Nephron progenitor cell (in vitro differentiated cells): ENCODE measurements at places on chromosomes 6 and 20.
A peak's percentile ranks its signal among the peaks of the same experiment; 100 is the strongest.

DNA sequence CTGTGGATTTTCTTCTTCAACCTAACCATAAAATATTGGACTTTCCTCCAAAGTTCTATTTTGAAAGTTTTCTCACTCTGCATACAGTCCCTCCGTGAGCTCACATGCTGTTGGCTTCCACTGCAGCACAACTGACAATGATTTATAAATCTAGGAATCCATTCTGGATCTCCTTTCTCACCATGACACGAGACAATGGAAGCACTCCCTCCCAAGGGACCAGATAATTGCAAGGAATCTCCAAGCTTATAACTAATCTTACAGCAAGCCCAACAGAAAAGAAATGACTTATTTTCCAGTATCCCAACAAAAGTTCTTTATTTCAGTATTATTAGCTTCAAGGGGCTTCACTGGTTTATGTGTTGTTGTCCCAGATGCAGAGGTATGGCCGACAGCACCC is 729.0 kb downstream of the RFPL4B start:
- no peak for DNase-seq

- no peak for DNase-seq
Observed at GRCh38 chr6:21752054-21752811, 158.7 kb downstream of the SOX4 start.

DNA sequence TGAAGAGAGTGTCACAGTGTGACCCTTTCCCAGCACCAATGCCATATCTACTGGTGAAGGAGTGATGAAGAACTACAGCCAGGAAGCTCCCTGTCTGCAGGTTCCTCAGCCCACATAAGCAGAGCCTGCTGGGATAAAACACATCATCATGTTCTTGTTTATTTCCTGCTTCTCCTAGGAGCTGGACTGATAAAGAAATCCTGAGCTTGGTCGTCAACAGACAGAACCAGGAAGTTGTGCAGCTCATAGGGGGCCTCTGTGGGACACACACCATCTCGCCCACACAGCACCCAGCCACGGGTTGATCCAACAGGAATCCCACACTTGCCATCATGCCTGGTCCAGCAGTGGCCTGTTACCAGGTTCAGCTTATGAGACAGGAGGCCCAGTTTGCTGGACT is 2.8 kb upstream of the CSTL1 start:
- no peak for DNase-seq

DNA sequence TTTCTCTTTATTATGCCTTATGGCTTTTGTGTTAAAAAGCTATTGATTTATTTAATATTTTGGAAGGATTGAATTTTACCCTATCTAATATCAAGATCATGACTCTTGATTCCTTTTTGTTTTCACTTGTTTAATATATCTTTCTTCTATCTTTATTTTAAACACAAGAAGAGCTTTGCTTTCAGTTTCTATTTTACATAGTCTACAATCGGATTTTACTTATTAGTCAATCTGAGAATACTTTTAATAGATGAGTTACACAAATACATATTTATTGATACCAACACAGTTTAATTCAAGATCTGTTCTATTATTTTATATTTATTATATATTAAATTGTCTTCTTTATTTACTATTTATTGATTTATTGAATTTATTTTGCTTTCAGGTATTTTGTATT is 218.8 kb downstream of the ESR1 start:
- no peak for DNase-seq

GRCh38 chr20:57229490-57229889 is 37.0 kb downstream of the BMP7 start:
- no peak for DNase-seq

DNA sequence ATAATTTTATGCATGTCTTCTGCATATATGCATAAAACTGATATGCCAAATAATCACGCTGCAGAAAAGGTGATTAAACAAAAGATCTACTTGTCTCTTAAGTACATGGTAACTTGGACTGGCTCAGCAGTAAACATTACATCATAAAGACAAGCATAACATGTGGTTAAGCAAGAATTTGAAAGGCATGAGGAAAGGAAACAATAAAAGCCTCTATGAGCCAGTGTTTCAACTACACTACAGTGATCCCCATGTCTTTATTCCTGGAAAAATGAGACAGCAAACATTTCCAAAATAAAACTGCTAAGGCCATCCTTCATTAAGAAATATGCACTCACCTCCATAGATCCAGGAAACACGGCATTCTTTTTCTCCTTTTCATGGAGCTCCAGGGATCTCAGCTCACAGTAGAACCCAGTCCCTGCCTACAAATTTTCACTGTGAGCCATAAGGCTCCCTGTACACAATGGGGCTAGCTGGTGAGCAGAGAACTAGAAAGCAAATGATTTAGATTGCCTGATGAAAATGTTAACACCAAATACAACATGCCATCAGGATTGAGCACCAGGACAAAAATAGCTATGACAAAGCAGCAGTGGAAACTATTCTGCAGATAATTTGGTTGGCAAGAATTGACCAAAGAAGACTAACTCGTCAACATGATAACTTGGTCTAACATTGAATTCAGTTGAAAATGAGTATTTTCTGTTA is 156.1 kb downstream of the COL21A1 start:
- no peak for DNase-seq

GRCh38 chr6:53741034-53741823 is 53.6 kb upstream of the LRRC1 start:
- no peak for DNase-seq

GRCh38 chr6:111722179-111722731 is 116.6 kb upstream of the TRAF3IP2 start:
- no peak for DNase-seq

GRCh38 chr6:158311193-158311592 is 1.1 kb upstream of the TULP4 start:
- DNase-seq = no peak

DNA sequence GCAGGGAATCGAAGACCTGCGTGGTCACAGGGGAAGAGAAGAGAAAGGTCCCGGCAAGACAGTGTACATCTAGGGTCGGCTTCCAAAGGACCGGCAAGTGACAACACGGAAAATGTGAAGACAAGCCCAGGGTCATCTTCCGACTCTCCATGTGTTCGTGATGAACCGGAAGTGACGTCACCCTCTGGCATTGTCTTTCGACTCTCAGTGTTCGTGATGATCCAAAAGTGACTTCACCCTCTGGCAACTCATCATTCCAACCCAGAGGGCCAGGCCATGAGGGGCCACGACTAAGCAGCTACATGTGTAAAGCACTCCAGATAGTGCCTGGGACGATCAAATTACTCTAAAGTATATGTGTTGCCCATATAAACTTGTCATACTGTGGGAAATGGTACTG is 290.8 kb downstream of the THBS2 start:
- no peak for DNase-seq

- no peak for DNase-seq
Observed at GRCh38 chr6:125471667-125472066, 169.9 kb upstream of the HDDC2 start.

DNA sequence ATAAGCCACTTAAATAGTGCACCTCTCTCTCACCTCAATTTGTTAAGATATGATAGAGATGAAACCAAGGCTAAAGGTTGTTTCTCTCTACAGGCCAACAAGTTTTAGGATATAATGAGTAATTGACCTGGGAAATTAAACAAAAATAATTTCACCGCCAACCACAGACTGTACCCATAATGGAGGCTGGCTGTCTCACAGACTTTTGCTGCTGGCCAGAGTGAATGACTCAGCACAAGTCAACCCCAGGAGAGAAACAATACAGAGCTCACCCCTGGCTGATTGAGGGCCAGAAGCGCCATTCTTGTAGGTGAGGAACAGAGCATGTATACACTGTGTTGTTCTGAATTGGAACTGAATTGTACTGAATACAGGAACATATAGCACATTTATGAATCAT is 99.9 kb downstream of the CAP2 start:
- DNase-seq = no peak

DNA sequence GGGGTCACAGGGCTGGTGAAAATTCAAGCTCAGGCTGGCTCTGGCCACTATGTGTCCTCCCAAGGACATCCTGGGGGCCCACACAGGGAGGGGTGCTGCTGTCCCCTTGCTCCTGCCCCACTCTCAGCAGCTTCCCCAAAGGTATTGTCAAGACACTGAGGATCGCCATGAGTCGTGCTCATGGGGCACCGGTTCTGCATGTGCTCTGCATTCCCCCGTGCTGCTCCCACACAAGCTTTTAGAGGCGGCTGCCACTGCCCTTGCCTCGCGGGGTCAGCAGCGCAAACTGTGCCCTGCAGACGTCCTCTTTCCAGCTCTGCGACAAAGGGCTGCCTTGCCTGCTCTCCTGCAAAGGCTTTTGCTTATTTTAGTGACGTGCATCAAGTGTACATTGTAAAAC is 179.8 kb downstream of the ERMARD start:
- DNase-seq = no peak

- DNase-seq = no peak
Observed at GRCh38 chr6:111909238-111909637, 36.0 kb upstream of the FYN start.

- DNase-seq = no peak
Observed at GRCh38 chr6:10071631-10072220, 343.1 kb downstream of the TFAP2A start.

GRCh38 chr20:40978761-40979160 is 49.9 kb upstream of the TOP1 start:
- DNase-seq = no peak

GRCh38 chr20:2750491-2751251 is 49.8 kb downstream of the CPXM1 start:
- DNase-seq = peak; percentile 31

GRCh38 chr6:156883497-156884252 is 106.5 kb downstream of the ARID1B start:
- no peak for DNase-seq

- no peak for DNase-seq
Observed at GRCh38 chr6:103872678-103873077, 987.0 kb downstream of the HACE1 start.

DNA sequence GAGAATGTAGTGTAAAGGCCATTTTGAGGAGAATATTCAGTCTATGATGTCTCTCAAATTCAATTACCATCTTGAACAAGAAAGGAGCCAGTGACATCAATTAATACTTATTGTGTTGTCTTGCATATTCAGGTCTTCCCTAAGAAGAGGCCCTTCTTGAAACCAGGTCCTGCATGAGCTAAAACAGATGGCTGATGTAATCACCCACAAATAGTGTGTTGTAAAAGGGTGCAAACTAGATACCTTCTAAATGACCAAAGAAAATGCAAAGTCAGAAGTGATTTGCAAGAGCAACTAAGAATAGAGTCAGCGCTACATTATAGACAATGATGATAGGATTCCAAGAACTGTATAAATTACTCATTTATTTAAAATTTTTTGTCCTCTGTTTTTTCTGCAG is 97.0 kb downstream of the BTBD3 start:
- DNase-seq = no peak

DNA sequence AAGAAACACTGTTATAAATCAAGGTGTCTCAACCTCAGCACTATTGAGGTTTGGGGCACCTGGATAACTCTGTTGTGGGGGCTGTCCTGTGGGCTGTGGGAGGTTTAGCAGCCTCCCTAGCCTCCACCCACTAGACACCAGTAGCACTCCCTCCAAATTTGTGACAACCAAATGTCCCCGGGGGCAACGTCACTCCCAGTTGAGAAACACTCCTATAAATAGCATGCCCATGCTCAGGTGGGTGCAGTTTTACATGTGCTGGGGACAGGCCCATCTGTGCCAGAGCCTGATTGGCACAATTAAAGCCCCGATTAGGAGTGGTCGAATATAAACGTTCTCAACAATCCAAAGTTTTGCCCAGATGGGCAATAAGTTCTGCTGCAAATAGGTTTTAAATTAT is 78.9 kb downstream of the FAM50B start:
- DNase-seq = no peak

- no peak for DNase-seq
Observed at GRCh38 chr6:133248241-133249001, 7.3 kb downstream of the EYA4 start.

- DNase-seq = no peak
Observed at GRCh38 chr6:3337521-3338350, 79.0 kb downstream of the PSMG4 start.

DNA sequence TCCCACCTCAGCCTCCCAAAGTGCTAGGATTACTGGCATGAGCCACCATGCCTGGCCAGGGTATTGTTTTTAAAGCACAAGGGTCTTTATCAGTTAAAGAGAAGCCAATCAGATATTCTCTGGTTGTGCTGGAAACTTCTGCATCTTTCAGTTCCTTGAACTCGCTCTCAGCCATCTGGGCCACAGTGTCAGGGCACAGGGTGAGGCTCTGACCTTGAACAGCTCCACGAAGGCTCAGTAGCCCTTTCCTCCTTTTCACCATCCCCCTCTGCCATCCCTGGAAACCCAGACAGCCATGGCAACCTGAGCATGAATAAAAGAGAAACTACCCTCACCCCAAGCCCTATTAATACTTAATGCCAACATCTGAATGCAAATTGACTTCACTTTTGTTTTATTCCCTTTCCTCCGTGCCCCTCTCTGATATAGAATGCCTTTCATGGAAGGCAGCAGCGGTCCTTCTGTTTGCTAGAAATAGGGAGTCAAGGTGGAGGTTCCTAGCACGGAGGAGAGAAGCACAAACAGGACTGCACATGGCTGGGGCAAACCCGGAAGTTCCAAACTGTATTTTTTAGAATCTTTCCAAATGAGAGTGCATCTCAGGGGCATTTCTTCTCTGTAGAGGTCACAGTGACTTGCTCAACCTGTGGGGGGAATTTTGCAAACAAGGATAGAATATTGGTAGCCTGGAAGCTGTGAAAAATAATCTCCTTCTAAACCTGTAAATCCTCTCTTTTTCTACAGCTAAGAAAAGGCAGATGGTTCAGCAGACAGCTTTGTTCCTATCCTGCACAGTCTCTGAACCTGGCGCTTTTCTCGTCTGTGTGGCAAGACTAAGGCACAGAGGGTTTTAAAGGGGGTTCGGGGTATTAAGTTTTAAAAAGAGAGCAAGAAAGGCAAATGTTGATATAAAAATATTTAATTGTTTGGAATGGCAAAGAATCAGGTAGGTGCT is 176.4 kb upstream of the RREB1 start:
- DNase-seq = no peak

DNA sequence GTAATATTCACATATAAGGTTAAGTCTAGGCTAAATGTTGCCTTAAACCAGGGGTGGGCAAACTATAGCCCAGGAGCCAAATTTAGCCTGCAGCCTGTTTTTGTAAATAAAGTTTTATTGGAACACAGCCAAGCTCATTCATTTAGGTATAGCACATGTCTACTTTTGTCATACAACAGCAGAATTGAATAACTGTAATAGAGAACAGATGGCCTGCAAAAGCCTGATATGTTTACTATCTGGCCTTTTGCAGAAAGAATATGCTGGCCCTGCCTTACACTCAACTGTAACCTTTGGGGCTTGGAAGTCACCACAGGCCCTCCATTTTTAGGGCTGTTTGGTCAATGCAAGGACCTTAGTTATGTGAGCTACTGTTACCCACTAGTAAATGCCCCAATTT is 17.7 kb upstream of the BCLAF1 start:
- DNase-seq = no peak
